ENCODE measurements at places on chromosomes 1 and 21. TPM values are rescaled to one million over a fixed set of nuclear protein-coding genes. Genes with fewer than 3 reads are reported as not detected.

The CD52 gene
- not detected for total RNA-seq

The SPEN gene
- 20.3 TPM for total RNA-seq

The MPL gene
- total RNA-seq: not detected

The LHX8 gene
- total RNA-seq: not detected

The ANKRD35 gene
- total RNA-seq: 1.1 TPM

The HES5 gene
- not detected for total RNA-seq

The AKNAD1 gene
- 0.18 TPM for total RNA-seq

The KRTAP10-6 gene
- total RNA-seq: not detected

The NOS1AP gene
- 0.18 TPM for total RNA-seq

The ASTN1 gene
- under 0.01 TPM for total RNA-seq

The CFAP107 gene
- total RNA-seq: not detected
